BJ (cell line): ENCODE measurements at places on chromosomes 7 and 10.

DNA sequence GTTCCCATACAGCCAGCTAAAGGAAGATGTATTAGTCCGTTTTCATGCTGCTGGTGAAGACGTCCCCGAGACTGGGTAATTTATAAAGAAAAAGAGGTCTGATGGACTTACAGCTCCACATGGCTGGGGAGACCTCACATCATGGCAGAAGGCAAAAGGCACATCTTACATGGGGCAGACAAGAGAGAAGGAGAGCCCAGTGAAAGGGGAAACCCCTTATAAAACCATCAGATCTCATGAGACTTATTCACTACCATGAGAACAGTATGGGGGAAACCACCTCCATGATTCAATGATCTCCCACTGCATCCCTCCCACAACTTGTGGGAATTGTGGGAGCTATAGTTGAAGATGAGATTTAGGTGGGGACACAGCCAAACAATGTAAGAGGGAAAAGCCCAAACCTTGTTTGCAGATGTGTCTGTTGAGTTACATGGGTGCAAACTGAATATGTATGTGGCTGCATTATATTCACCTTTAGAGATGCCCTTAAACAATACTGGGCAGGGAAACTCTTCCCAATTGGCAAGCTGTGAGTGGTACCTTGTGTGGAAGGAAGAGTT is 13.1 kb upstream of the BRAF start:
- no peak for DNase-seq

DNA sequence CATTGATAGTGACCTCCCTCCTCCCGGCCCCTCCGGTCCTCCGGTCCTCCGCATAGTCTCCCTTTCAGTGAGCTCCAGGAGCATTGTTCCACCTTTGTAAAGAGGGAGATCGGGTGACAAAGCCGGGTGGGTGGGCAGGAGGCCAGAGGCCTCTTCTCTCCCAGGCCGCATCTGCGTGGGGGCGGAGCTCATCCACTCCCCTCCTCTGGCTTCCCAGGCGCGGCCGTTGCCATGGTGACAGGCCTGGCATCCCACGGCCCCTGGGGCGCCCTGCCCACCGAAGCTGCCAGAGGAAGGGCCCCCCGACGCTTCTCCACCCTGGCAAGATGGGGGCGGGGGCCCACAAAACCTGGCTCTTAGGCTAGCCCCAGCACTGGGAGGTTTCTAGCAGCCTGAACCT is 4.4 kb upstream of the FZD9 start:
- DNase-seq: no peak

- no peak for DNase-seq
Observed at GRCh38 chr10:24353319-24353718, 144.4 kb downstream of the KIAA1217 start.

- no peak for DNase-seq
Observed at GRCh38 chr10:36681751-36682632, 443.4 kb upstream of the ANKRD30A start.

DNA sequence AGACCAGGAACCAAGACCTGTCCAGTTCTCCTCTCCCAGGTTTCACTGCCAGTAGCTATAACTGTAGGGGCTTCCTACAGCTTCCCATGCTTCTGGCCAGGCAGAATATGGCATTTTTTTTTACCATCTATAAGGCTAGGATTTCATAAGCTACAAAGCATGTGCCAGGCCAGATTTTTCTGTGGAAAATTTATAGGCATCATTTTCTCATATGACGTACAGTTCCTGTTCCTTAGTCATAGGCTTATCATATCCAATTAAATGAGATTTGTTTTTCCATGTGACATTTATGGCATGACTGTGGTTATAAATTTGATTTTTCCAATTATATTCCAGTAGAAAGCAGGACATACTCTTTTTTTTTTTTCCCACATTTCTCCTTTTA is 208.6 kb upstream of the NPY start:
- no peak for DNase-seq

DNA sequence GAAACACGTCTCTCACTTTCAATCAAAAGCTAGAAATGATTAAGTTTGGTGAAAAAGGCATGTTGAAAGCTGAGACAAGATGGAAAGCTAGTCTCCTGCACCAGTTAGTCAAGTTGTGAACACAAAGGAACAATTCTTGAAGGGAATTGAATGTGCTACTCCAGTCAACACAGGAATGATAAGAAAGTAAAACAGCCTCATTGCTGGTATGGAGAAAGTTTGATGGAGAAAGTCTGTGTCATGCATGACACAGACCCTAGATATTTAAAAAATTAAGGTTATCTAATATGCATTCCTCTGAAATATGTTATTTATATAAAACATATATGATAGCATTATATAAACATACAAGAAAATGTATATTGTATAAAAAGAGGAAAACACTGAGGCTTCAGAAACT is 699.4 kb upstream of the FZD8 start:
- no peak for DNase-seq

DNA sequence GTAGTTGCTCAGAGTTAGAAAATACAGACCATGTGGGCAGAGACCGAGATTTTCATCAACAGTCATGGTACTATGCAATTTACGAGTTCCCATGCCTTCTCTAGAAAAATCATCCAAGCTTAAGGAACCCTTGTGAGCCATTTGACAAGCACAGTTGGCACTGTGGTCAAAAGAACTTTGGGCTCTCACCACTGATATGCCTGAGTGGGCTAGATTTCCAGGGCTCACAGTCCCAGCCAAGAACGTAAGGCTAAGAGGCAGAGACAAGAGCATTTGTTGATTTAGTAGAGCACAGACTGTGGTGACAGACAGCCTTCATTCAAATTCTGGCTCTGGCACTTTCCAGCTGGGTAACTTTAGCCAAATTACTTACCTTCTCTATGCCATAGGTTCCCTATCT is 407.0 kb downstream of the SORCS1 start:
- no peak for DNase-seq

DNA sequence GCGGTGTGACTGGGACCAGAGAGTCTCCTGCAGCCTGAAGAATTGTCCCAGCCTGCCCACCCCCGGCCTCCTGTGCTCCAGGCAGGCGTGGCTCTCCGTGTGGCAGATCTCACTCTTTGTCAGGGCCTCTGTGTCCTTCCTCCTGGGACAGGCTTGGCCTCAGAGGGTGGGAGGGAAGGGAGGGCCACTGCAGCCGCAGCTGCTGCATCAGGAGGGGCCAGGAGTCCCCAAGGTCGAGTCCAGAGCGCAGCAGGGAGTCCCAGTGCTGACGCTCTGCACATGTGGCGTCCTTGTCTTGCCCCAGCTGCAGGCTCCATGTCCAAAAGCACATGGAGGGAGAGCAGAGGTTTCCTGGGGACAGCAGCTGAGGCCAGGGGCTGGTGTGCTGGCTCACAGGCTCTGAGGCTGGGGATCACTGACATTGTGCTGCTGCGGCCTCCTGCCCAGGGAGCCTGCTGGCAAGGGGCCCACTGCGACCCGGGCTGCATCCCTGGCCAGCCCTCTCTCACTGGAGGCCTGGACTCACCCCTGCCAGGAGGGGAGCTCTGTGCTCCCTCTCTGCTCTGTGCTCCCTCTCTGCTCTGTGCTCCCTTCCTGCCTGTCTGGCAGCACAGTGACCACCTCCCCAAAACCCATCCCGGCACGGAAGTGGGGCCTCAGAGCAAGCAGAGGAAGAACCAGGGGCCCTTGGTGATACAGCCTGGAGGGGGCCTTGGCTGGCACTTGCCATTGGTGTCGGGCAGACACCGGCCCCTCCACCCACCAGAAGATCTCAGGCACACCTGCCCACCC is 114.6 kb upstream of the RET start:
- no peak for DNase-seq

- no peak for DNase-seq
Observed at GRCh38 chr10:23363793-23364135, 19.2 kb upstream of the C10orf67 start.

DNA sequence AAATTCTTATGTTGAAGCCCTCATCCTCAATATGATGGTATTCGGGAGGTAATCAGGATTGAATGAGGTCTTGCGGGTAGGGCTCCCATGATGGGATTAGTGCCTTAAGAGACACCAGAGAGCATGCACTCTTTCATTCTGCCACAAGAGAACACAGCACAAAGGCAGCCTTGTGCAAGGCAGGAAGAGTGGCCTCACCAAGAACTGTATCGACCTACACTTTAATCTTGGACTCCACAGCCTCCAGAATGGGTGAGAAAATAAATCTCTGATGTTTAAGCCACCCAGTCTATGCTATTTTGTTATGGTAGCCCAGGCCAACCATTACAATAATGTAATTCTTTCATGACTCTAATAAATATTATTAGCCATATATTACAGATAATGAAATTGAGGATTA is 8.4 kb downstream of the SEM1 start:
- no peak for DNase-seq
